ENCODE measurements at places on chromosomes 12 and 14.

DNA sequence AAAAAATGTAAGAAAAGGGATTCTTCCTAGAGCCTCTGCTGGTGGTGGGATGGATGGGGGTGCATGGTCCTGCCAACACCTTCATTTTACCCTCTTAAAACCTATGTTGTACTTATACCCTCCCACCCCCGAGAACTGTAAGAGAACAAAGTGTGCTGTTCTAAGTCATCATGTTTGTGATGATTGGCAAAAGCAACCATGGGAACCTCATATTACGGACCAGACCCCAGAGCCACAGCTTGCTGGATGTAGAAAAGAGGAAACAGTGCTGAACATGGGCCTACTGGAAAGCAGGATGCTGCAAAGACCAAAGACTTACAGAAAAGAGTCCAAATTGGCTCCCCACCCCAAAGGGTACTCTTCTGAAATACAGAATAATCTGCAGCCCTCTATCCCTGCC, 311.2 kb downstream of the DUSP6 start:
- H3K36me3 ChIP-seq = no peaks in the 10 kb centered on the region
- no peaks in the 10 kb centered on the region for H3K27me3 ChIP-seq
- peaks cover 22% of the 10 kb centered on the region for H3K4me1 ChIP-seq
- no peak overlapping the region for H3K4me3 ChIP-seq
- DNase-seq = no peak

- H3K27me3 ChIP-seq = no peaks in the 10 kb centered on the region
- no peaks in the 10 kb centered on the region for H3K36me3 ChIP-seq
- DNase-seq = no peak
- H3K27ac ChIP-seq = no peak overlapping the region
- peaks cover 15% of the 10 kb centered on the region for H3K4me1 ChIP-seq
- H3K4me3 ChIP-seq = no peak overlapping the region
These were observed 1.3 kb downstream of the CLEC7A start for GRCh38 chr12:10128687-10129086.

GRCh38 chr14:89748004-89748403, 206.5 kb downstream of the EFCAB11 start:
- H3K4me1 ChIP-seq = peaks cover 6% of the 10 kb centered on the region
- DNase-seq = no peak
- H3K36me3 ChIP-seq = no peaks in the 10 kb centered on the region
- H3K27ac ChIP-seq = no peak overlapping the region
- H3K4me3 ChIP-seq = no peak overlapping the region

- no peak for DNase-seq
- no peak overlapping the region for H3K4me3 ChIP-seq
- H3K36me3 ChIP-seq = no peaks in the 10 kb centered on the region
These were observed 39.8 kb upstream of the EID3 start for GRCh38 chr12:104263580-104264358.

DNA sequence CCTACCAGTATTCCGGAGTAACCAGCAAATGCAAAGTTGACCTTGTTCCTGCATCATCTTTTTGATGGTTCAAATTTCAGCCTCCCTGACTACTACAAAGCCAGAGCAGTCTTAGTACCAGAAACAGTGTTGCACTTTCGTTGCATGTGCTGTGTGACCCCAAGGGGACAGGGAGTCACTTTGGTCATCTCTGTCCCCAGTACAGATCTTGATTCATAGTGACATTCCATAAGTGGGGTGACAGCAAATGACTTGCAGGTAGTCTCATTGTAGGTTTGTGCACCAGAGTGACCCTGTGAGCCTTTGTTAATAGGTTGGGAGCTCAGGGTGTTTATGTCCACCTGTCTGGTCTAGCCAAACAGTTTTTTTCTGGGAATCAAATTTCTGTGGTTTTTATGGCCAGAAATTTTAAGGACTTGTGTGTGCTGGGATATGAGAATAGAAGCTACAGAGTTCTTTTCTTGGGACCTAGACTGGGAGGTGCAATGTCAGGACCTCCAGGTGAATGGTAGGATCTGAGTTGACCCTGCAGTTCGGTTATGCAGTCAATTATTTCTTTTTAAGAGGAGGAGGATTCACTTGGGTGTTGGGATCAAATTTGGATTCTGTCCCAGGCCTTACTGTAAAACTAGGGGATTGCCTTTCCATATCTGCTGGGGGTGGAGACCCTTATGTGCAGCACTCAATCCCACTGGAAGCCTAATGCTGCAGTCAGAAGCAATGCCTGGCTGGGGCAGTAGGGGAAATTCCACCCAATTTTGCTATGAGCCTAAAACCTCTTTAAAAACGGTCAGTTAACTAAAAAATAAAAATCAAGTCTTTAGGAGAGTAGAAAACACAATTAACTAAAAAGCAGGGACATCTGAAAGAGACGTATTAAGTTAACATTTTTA, 10.1 kb downstream of the EIF5 start:
- DNase-seq = no peak
- H3K27me3 ChIP-seq = no peaks in the 10 kb centered on the region
- peaks cover 49% of the 10 kb centered on the region for H3K36me3 ChIP-seq
- H3K27ac ChIP-seq = peak overlapping the region; percentile 24
- H3K4me1 ChIP-seq = no peaks in the 10 kb centered on the region
- no peak overlapping the region for H3K4me3 ChIP-seq

GRCh38 chr12:10982244-10982643, 4.5 kb downstream of the TAS2R50 start:
- no peaks in the 10 kb centered on the region for H3K4me1 ChIP-seq
- DNase-seq = no peak
- H3K36me3 ChIP-seq = peaks cover 2% of the 10 kb centered on the region
- H3K27me3 ChIP-seq = no peaks in the 10 kb centered on the region
- no peak overlapping the region for H3K4me3 ChIP-seq
